CD4-positive, alpha-beta T cell treated with Interleukin-6 at 100 ng/mL for 8 hours (primary cell): ENCODE measurements at places on chromosomes 4 and X.

DNA sequence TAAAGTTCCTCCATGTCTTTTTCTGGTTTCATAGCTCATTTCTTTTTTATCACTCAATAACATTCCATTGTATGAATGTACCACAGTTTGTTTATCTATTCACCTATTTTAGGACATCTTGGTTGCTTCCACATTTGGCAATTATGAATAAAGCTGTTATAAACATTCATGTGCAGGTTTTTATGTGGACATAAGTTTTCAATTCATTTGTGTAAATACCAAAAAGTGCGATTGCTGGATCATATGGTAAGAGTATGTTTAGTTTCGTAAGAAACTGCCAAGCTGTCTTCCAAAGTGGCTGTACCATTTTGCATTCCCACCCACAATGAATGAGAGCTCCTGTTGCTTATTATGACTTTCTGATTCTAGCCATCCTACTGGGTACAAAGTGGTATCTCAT lies 36.3 kb upstream of the ZFX start:
- no peak for DNase-seq

GRCh38 chr4:110629214-110629754 lies 6.4 kb upstream of the PITX2 start:
- no peak for DNase-seq

DNA sequence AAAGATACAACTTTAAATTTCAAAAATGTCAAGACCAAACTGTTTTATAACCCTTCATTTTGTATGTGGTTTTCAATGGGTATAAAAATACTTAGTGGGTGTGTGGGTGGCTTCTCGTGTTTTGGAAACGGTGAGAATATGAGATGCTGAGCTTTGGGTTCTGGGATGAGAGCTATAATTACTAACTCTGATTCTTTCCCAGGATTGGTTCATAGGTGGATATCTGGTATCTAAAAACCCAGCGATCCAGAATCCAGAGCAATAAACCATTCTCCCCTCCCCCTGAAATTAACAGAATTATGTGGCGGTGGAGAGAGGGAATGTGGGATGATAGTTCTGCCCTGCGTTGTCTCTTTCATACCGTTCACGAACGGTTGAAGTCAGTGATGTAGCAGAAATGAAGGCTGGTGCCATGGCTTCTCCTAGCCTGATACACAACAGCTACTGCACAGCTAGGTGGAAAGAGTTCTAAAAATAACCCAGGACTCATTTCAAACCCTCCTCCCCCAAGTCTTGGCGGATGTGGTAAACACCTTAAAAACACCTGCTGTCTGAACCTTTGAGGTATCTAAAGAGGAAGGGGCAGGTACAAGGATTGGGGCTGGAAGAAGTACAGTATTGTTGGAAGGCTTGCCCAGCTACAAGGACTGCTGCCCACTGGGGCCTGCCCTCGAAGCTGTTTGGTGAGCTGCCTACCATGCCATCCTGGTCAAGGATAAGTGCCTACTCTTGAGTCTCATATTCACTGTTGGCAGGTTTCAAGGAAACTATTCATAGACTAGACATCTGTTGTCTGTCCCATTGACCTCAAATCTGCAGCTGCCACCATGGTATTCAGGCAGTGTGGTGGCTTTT lies 44.5 kb downstream of the SEPTIN11 start:
- peak; percentile 78 for DNase-seq

GRCh38 chr4:187558391-187558790 lies 437.2 kb upstream of the ZFP42 start:
- DNase-seq: no peak

GRCh38 chr4:41125558-41126311 lies 88.6 kb downstream of the APBB2 start:
- no peak for DNase-seq

DNA sequence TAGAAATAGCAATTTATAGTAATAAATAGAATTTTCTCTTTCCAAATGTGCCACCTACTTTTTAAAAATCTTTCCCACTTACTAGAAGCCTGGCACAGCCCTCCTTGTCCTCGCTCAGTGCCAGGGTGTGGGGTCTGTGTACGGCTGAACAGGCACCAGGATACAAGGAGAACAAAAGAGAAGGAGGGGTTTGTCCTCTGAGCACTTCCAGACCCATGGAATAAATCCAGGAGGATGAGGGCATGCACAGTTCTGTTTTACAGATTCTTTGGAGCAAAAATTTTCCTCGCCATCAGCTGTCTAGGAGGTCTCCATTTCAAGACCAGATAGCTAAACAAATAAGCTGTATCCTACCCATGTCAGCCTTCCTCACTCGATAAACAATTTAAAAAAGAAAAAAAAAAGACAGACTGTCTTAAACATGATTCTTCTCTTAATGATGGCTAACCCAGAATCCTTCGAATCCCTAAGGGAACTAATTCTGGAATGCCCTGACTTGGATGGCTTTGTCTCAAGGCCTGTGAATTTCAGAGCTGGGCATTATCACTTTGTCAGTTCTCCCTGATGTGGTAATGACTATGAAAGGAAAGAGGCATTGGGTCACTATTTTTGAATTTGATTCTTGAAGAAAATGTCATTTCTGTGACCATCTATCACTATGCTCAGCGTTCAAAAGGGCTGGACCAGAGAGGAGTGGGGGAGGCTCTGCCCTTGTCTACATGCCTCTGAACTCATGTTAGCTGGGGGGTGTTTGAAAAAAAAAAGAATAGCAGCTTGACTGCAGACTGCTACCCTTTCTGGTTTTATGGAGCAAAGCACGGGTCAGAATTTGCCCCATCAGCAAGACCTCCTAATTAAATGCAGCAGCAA lies 151.0 kb downstream of the DCTD start:
- DNase-seq: no peak

GRCh38 chr4:1883583-1883982 lies 12.4 kb downstream of the NSD2 start:
- DNase-seq: no peak

- DNase-seq: no peak
These were observed 105.3 kb downstream of the SPCS3 start for GRCh38 chr4:176425035-176425434.

GRCh38 chr4:162803378-162803777 lies 363.3 kb downstream of the NAF1 start:
- DNase-seq: no peak

GRCh38 chr4:84730375-84730774 lies 147.4 kb downstream of the CDS1 start:
- no peak for DNase-seq

DNA sequence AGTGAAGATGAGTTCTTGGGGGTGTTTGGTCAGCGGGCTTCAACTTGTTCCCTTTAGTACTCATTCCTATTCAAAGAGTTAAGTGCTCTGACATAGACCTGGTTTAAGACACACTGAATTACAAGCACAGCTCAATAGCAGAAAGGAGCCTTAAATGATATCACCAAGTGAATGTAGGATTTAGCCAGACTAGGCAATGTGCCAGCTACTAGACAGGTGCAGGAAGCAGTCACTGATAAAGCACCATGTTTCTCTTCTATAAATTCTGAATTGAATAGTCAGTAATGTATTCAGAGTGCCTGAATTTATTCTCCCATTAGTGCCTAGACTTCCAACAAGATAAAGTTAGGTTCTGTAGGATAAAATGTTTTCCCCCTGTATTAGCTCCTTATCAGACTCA lies 63.6 kb downstream of the ASB9 start:
- no peak for DNase-seq

DNA sequence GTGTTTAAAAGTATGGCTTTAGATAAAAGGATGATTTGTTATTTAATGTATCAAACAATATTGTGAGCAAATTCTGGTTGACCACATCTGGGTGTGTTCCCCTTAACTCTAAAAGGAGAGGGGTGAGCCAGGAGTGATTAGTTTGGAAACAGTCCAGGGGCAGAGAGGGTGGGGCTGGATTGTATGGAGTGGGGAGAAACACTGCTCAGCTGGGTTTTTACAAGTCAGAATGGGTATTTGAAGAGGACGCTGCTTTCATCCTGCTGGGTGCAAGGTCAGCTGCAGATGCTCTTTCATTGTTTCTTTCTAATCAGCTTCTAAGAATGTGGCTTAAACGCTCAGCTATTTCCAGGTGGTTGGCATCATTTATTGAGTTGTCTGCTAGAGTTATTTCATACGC lies 82.8 kb upstream of the LIMCH1 start:
- DNase-seq: no peak

GRCh38 chrX:119427024-119427794 lies 28.1 kb downstream of the SLC25A43 start:
- no peak for DNase-seq

DNA sequence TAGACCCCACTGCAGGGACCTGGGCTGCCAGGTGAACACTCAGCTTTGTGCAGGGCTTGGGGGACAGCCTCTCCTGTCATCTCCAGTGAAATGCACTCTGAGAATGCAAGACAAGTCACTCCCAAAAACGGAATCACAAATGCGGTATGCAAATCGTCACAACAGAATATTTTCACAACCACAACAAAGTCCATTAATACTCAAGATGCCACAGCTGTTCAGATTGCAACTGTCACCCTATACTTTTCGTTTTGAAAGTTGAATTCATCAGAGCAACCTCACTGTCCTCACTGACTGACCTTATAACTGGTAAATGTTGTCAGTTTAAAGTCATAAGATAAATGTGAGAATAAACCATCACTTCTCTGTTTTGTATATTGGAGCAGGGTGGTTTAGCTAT lies 16.6 kb downstream of the JAKMIP1 start:
- no peak for DNase-seq

DNA sequence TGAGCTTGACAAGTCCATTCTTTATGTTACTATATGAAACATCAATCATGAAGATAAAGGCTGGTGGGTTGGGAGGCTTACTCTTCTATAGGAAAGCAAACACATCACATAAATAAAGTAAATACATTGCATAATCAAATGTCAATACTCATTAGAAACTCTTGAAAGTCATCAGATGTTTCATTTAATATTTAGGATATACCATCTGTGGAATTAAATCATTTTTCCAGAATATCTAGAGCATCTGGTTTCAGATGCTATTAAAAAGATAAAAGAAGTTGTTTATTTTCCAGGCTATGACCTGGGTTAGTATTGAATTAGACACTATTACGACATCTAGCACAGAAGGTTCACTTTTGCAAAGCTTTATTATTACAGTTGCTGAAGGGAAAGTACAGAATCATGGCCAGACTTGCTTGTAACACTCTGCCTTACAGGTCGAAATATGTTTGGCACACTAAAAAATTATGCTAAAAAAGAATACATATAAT lies 72.6 kb downstream of the METTL14 start:
- DNase-seq: no peak

DNA sequence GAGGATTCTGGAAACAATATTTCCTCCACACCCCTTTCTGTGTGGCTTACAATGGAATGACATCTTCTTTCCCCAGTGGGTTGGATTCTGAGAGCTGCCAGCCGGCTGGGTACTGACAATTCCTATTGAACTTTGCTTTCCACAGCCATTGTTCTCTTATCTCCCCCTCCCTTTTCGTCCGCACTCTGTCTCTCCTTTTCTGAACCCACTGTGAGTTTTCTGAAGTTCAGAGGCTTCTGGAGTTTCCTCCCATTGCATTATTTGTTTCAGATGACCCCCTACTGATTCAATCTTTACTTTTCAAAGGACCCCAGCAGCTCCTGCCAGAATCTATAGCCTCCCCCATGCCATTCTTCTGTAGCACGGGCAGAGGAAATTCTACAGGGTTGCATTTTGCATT lies 10.4 kb downstream of the SMPX start:
- no peak for DNase-seq

- DNase-seq: no peak
These were observed 40.5 kb downstream of the ANXA5 start for GRCh38 chr4:121656269-121656641.

DNA sequence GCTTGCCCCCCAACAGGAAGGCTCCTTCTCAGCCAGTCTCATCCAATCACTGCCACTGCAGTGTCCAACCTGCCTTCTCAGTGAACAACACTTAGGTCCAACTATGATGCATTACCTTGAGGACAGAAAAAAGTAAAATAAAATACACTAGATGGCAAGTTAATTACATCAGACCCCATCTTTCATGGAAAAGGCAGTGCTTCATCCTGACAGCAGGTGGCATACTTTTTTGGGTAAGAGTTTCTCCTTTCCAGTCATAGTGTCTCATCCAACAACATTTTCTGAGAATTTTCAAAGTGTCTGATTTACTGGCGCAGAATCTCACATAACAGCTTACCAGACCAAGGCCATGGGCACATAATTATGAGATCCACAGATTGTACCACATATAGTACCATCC lies 1742.8 kb downstream of the PCDH7 start:
- no peak for DNase-seq

DNA sequence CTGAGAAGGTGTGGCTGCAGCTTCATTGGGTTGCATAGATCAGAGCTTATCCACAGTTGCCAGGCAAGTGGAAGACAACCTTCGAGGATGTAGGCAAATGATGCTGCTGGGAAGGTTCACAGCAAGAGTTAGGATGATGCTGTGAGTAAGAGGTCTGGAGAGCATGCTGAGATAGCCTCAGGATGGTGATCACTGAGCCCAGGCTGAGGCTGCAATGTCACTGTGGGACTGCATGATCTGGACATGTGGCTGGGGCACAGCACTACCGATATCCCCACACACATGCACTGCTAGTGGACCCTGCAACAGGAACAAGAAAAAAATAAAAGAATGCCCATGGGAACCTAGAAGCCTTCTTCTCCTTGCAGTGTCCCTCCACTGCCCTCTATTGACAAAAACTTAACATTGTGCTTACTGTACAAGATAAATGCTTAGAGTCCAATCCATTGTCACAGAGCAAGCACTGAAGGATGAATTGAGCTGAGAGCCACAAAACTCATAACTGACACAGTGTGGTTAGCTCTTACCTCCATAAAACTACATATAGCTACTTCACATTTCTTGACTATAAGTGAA lies 105.6 kb downstream of the CNKSR2 start:
- peak; percentile 40 for DNase-seq

- no peak for DNase-seq
These were observed 329.8 kb downstream of the NR3C2 start for GRCh38 chr4:148112231-148112982.

GRCh38 chrX:8808661-8809060 lies 7.5 kb upstream of the FAM9A start:
- no peak for DNase-seq

- no peak for DNase-seq
These were observed 93.2 kb upstream of the PRKX start for GRCh38 chrX:3806630-3807029.

GRCh38 chr4:102253860-102254259 lies 91.4 kb downstream of the SLC39A8 start:
- DNase-seq: no peak

GRCh38 chr4:182478475-182478874 lies 235.3 kb downstream of the TENM3 start:
- peak; percentile 1 for DNase-seq

- DNase-seq: no peak
These were observed 117.1 kb upstream of the USP9X start for GRCh38 chrX:40968180-40968579.

GRCh38 chrX:134443020-134443419 lies 16.9 kb upstream of the HPRT1 start:
- no peak for DNase-seq

- DNase-seq: no peak
These were observed 467.7 kb downstream of the NKX6-1 start for GRCh38 chr4:84031401-84031800.

GRCh38 chr4:98928131-98928504 lies 815 bp downstream of the EIF4E start:
- DNase-seq: peak; percentile 43
